ENCODE measurements at places on chromosomes 2 and 18. TPM values are rescaled to one million over a fixed set of nuclear protein-coding genes. Genes with fewer than 3 reads are reported as not detected.

- H3K4me3 ChIP-seq: no peak overlapping the region
- H3K27me3 ChIP-seq: no peaks in the 10 kb centered on the region
- no peaks in the 10 kb centered on the region for H3K36me3 ChIP-seq
- DNase-seq: peak; percentile 43
- H3K27ac ChIP-seq: no peak overlapping the region
Observed at GRCh38 chr2:106108351-106108750, 85.8 kb downstream of the UXS1 start.

DNA sequence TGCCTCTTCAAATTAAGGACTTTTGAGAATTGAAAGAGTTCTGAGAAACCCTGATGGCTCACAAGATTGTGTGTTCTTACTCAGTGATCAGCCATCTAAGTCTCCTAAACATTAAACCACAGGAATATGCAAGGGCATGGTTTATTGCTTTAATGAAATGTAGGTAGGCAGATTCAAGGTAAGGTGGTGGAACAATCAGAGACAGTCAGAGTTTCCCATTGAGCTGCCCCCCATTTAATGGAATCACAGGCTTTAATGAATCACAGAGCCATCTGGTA is 107.8 kb upstream of the LRATD1 start:
- H3K27ac ChIP-seq: peak overlapping the region; percentile 95
- H3K4me1 ChIP-seq: peaks cover 40% of the 10 kb centered on the region
- no peaks in the 10 kb centered on the region for H3K36me3 ChIP-seq
- peak overlapping the region; percentile 29 for H3K4me3 ChIP-seq

- no peak overlapping the region for H3K27ac ChIP-seq
- DNase-seq: no peak
- no peaks in the 10 kb centered on the region for H3K36me3 ChIP-seq
- no peaks in the 10 kb centered on the region for H3K4me1 ChIP-seq
- no peaks in the 10 kb centered on the region for H3K27me3 ChIP-seq
Observed at GRCh38 chr2:10770956-10771750, 41.4 kb downstream of the PDIA6 start.

DNA sequence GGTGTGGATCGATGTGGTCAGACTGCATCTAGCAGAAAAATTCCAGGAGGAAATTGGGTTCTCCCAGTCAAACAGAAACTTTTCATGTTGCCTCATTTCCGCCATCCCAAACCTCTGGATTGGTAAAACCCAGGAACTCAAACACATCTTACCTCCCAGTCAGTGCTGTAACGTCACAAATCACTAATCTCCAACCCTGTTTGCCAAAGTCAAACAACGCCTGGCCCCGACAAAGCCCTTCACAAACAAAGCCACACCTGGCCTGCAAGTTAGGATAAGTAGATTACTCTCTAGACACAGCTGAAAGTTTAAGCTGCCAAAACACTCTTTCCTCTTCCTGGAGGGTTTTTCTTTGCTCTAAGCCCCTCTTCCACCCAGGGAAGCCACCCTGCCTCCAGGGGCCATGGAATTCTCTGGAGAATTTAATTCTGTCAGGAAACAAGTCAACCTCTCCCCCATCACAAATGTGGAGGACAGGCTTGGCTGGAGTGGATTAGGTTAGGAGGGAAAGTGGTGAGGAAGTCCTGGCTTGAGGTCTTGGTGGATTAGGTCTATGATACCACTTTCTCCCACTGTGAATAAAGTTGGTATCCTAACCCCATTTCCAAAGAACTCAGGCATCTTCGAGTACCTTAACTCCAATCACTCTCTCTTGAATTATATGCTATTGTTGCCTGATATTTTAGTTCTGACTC is 86.7 kb downstream of the LYPD6B start:
- no peaks in the 10 kb centered on the region for H3K4me1 ChIP-seq
- no peaks in the 10 kb centered on the region for H3K36me3 ChIP-seq
- no peak overlapping the region for H3K4me3 ChIP-seq
- DNase-seq: no peak
- H3K27ac ChIP-seq: no peak overlapping the region
- H3K27me3 ChIP-seq: peaks cover 55% of the 10 kb centered on the region

CCDC148 gene
- total RNA-seq: 0.46 TPM

Measured in PC-3 (cell line).